Fibroblast of the aortic adventitia (primary cell): ENCODE measurements at places on chromosomes 6 and 20. TPM values are rescaled to one million over a fixed set of nuclear protein-coding genes. Genes with fewer than 3 reads are reported as not detected.
A peak's percentile ranks its signal among the peaks of the same experiment; 100 is the strongest.

GRCh38 chr6:159324596-159324995, 155.4 kb downstream of the FNDC1 start:
- no peak for DNase-seq

- DNase-seq, result peak; percentile 53
Measured at GRCh38 chr20:32898729-32899128, 40.0 kb downstream of the EFCAB8 start.

DNA sequence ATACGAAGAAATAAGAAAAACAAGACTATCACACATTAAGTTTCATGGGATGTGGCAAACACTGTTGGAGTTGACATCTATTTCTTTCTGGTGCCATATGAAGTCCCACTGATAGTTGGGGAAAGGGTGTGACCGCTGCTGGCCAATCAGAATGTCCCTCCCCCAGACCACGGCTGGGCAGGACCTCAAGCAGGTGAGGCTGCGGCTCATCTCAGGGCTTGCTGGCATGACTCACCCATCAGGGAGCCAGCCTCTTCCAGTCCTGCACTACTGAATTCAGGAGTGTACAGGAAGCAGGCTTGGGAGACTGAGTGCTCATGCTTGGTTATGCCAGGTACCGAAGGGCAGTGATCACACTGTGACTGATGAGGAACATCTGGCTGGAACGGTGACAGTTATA, 18.9 kb downstream of the PREP start:
- DNase-seq, result no peak

- no peak for DNase-seq
Measured at GRCh38 chr6:44779130-44779826, 391.8 kb downstream of the CDC5L start.

DNA sequence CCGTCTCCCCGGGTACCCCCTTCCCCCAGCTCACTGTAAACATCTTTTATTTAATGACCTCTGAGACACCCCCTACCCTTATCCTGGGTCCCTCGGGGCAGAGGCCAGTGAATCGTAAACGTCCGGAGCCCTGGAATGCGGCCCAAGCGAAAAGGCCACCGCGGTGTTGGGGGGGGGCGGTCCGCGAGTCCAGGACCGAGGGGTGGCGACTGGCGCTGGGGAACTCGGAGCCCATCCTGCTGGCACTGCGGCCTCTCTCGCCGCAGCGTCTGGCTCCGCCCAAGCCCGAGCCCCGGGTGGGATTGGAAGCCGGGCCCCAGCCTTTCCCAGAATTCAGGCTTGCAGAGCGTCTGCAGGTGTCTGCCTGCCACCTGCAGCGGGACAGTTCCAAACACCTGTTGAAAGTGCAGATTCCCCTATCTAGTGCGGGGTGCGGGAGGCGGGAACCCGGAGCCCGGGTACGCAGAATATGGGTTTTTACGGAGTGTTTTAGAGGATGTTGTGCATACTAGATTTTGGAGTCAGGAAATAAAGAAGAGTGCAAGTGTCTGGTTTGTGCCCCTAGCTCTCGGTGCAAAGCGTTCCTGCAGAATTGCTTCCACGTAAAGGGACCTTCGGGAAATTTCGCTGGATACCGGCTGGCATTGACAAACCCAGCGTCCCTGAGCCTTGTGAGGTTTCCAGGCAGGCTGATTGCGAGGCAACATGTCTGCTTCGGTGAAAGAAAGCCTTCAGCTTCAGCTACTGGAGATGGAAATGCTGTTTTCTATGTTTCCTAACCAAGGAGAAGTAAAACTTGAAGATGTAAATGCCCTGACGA, 800 bp downstream of the RWDD2A start:
- no peak for DNase-seq

DNA sequence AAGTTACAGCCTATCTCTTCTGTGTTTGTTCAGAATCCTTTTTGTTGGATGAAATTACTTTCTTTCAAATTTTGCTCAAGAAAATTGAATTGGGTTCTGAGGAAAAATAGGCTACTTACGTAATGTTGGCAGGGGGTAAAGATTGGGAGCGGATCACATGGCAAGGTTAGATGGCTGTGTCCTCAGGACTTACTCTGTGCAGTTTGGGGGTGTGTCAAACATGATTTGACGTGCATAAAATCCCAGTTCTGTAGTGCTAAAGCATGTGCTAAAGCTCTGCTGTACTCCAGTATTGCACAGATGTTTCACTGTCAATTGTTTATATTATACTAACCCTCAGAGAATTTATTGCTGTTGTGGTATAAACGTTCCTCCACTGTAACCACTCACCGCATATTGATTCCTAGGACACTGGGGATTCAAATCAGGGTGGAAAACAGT, 2.6 kb downstream of the NT5E start:
- peak; percentile 87 for DNase-seq

DNA sequence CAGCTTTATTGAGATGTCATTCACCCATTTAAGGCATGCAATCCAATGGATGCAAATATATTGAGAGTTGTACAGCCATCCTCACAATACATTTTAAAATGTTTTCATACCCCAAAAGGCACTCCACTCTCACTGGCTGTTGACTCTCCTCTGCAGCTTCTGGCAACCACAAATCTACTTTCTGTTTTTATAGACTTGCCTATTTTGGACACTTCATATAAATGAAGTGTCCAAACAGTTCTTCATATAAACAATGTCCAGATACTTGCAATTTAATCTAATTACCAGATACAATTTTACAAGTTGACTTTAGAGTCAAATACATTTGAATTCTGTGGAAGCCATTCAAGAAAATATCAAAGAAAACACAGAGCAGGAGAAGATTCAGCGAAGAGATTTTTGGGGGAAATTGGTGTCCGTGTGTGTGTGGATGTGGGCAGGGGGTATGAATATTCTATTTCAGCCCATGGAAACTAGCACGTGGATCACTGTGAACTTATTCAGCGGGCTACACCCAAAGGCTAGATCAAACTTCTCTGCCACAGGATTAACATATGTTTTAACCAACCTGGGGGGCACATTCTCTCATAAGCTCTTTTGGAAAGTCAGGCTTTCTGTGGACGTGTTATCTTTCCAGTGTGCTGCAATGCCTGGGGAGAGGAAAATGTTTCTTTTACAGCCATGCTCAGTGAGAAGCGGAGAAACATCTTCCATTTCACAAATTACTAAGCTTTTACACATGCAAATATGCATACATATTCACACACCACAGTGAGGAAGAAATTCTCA, 73.9 kb downstream of the PLG start:
- DNase-seq, result no peak

- DNase-seq, result no peak
Measured at GRCh38 chr6:10794239-10794638, 44.1 kb downstream of the MAK start.

DNA sequence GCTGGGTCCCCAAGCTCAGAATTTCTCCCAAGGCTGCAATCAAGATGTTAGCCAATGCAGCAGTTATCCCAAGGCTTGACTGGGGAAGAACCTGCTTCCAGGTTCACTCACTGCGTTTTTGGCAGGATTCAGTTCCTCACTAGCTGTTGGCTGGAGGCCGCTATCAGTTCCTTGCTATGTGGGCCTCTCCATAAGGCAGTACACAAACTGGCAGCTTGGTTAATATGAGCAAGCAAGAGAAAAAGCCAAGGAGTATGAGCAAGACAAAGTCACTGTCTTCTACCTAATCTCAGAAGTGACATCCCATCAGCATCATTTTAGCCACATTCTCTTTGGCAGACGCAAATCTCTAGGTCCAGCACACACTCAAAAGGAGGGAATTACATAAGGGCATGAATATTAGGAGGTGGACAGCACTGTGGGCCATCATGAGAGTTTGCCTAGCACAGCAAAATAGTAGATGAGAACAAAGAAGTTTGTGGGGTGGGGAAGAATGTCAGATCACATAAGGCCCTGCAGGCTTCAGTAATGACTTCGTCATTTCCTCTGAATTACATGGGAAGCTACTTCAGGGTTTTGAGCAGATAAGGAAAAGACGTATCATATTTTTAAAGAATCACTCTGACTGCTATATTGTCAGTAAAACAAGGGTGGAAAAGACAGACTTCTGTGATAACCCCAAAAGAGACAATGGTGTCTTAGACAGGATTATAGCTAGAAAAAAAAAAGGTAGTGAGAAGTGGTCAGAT, 25.5 kb downstream of the LMBRD1 start:
- no peak for DNase-seq

DNA sequence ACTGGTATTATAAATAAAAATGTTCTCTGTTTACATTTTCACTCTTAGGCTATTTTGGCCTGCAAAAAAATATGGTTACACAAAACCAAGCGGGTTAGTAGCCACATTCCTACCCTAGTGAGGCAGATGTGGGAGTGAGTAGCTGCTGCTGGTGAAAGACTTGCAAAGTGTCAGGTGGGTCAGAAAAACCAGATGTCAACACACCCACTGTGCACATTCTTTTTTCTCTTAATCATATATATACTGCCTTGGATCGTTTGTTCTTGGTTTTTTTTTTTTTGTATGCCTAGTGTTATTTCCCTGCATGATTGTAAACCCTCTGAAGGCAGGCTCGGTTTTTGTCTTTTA, 68.0 kb upstream of the TFB1M start:
- peak; percentile 50 for DNase-seq

The NKX2-2 gene
- total RNA-seq, result not detected in 2 replicates

The TTLL9 gene
- 0.09 and 0.41 TPM in 2 replicates for total RNA-seq

The MDFI gene
- total RNA-seq, result 0.09 TPM in 1 of 2 replicates, not detected in the other

The RNF144B gene
- total RNA-seq, result 0.54 and 1.2 TPM in 2 replicates
